ENCODE measurements at places on chromosomes 16 and 17.

DNA sequence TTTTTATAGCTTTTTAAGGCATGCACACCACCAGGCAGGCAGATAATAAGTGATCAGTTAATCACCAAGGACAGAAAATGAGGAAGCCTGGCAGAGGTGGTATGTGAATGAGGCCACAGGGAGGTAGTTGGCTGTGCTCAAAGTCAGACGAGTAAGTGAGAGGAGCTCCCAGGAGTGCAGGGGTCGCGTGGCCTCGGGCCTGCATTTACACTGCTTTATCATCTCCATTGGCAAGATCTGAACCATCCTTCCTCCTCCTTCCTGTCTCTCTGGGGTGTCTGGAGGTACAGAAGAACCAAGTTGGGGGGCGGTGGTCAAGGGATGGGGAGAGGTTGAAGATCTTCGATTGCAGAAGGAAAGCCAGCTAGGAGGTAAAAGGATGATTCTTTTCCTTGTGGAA is 320.1 kb downstream of the SOX9 start:
- DNase-seq = no peak

GRCh38 chr17:78933025-78933958 is 8.1 kb upstream of the TIMP2 start:
- no peak for DNase-seq

DNA sequence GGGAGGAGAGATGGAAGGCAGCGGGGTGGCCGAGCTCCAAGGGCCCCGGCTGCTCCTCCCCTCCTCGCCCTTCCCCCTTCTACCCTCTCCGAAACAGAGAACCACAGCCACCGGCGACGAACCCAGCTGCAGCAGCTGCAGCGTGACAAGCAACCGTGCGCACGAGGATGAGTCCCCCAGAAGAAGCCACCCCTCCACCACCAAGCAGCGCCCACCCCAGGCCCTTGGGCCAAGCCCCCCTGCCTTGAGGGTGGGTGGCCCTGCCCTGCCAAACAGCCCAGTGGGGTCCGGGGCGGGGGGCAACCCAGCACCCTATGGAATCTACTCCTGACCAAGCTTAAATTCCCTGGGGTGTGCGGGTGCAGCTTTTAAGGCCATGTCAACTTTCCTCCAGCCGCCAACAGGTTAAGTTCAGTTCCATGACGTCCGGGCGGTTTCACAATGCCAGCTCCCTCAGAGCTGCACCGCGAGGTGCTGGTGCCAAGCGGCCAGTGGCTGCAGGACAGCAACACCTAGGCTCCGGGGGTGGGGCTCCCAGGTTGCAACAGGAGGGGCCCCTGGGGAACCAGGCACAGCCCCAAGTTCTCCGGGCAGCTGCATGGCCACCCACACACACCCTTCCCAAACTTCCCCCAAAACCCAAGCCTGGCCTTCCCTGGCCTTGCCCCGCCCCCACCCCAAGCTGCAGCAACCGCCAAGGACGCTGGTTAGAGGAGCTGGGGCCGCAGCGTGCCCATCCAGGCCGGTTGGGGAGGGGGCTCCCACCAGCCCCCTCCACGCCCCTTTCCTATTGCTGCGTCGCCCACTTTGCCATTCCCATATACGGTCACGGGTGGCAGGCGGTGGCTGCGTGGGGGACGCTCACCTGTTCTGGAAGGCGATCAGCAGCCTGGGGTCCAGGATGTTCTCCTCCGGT is 2.0 kb downstream of the CBX4 start:
- no peak for DNase-seq

DNA sequence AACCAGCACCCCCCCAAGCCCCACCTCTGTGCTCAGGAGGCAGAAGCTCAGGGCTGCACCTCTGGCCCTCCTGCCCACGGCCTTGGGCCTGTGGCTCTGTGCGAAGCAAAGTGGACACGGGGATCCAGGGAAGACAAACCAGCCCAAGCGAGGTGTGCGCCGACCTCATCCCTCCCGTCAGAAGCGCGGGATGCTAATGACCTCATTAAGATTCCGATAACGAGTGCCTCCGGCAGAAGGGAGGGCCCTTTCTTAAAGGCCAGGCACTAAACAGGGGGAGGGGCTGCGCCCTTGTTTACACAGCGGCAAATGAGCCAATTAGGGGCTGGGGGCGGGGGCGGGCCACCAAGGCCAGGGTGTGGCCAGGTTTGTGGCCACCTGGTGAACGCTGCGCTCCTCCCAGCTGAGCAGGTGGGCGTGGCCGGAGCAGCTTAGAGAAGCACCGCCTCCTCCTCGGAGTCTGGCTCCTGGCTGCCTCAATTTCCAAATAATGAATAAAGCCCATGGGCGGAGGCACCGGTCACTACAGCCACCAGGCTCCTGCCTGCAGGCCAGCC is 3.2 kb downstream of the CBX4 start:
- peak; percentile 40 for DNase-seq

DNA sequence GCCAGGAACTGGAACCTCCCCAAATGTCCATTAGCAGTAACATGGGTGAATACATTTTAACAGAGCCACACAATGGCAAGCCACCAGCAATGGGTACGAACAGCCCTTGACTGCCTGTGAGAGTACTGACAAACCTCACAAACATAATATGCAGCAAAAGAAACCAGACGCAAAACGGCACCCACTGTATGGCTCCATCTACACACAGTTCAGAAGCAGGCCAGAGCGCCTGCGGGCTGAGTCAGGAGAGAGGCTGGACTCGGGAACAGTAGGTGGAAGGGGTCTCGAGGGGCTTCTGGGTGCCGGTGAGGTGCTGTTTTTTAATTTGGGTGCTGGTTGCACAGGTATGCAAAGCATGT is 77.4 kb upstream of the TOB1 start:
- DNase-seq = peak; percentile 72

GRCh38 chr17:69620363-69620762 is 205.9 kb downstream of the MAP2K6 start:
- no peak for DNase-seq

DNA sequence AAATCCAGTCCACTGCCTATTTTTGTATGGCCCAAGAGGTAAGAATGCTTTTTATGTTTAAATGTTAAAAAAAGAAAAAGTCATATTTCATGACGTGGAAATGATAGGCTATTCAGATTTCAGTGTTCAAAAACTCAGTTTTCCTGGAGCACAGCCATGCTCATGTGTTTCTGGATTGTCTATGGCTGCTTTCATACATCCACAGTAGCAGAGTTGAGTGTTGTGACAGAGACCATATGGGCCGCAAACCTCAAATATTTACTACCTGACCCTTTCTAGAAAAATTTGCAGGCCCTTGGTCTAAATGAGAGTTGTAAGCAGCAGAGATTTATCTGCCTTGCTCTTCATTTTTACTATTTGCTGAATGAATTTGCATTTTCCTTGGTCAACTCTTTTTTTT is 264.1 kb downstream of the CBLN1 start:
- DNase-seq = no peak

GRCh38 chr16:85715169-85716021 is 26.6 kb upstream of the GINS2 start:
- DNase-seq = peak; percentile 87

Data from NCI-H1417 (cell line).